ENCODE measurements at places on chromosomes 1 and 21.

DNA sequence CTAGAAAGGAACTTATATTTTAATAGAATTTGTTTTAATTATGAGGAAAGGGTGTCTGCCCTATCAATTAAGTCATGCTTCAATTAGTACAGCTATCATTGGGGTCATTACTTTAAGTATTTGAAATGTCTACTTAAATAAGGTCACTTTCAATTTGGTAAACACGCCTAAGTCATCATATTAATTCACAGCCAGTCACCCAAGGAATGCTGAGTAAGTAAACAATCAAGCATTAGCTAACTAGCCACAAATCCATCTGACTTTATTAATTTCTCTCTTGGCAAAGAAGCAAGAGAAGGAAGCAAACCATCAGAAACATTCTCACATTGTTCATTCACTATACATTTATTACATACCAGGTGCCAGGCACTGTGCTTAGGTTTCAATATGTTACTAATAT lies 1.2 kb upstream of the LRRC52 start:
- no peak for DNase-seq

GRCh38 chr1:170596701-170597100 lies 64.7 kb downstream of the GORAB start:
- no peak for DNase-seq

DNA sequence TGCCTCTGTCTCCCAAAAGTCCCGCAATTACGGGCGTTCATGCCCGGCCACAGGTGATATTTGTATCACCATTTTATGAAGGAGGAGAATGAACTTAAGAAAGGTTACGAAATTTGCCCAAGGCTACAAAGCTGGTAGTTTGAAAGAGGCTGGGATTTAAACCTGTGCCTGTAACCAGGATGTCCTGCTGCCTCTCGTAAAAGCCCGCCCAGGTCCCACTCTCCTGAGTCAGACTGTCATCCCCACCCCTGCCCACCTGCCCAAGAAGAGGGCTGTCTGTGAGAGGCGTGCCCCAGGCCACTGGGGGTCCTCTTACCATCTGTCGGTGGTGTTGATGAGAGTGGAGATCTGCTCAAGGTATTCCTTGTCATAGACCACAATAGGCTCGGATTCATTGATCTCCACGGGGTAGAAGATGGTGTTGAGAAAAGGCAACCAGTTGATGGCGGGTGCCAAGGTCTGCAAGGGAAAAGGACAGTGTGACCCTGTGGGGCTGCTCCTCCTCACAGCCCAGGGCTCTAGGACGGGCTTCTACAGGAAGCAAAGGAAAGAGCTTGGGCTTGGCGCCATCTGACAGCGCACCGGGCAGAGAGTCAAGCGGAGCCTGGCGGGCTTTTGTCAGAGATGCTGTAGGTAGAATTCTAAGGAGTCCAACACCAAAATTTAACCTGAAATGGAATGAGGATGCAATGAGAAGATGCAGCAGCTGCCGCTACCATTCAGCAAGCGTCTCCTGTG lies 43.2 kb downstream of the ECE1 start:
- no peak for DNase-seq

DNA sequence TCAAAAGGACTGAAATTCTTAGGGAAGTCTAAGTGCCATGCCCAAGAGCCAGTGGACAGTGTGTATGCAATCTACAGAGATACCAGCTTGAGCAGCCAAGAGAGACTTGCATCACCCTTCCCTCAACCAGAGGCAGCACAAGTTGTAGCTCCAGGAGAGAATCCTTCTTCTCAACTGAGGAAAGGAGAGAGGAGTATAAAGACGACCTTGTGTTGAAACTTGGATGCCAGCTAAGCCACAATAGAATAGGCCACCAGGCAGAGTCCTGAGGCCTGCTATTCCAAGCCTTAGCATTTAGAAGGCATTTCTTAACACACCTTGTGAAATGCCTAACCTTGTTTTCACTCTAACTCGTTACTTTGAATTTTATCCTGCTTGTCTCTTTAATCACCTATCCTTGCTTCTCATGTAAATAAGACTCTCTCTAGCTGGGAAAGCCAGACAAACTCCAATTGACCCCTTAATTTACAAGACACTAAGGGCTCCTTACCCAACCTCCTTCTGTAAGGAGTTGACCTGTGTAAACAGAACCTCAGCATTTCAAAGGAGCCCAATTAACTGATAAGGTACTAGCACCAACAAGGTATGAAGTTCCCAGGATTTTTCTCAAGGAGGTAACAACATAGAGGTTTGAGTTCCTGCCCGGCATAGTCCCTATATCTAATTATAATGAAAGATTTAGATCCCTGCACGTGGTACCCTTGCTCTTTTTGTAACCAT lies 738.8 kb downstream of the AMY1C start:
- DNase-seq, result no peak

DNA sequence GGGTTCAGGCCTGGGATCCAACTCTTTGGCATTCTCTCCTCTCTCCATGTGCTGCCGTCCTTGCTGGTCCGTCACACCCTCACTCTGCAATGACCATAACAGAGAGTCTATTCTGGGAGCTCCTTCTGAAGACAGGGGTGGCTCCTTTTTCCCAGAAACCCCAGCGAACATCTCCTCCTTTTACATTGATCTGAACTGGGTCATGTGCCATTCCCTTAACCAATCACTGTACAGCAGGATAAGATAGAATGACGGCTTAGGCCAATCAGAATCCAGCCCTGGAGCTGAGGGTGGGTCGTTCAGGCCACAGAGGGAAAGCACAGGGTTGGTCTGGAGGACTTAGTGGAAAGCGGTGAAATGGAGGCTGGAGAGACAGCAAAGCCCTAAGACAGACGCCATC lies 740.1 kb downstream of the MATN1 start:
- no peak for DNase-seq

- DNase-seq, result no peak
Measured at GRCh38 chr21:36606983-36607325, 92.0 kb upstream of the SIM2 start.

GRCh38 chr1:2925918-2926317 lies 95.3 kb upstream of the ACTRT2 start:
- no peak for DNase-seq

GRCh38 chr1:18637962-18638834 lies 7.6 kb downstream of the PAX7 start:
- no peak for DNase-seq

DNA sequence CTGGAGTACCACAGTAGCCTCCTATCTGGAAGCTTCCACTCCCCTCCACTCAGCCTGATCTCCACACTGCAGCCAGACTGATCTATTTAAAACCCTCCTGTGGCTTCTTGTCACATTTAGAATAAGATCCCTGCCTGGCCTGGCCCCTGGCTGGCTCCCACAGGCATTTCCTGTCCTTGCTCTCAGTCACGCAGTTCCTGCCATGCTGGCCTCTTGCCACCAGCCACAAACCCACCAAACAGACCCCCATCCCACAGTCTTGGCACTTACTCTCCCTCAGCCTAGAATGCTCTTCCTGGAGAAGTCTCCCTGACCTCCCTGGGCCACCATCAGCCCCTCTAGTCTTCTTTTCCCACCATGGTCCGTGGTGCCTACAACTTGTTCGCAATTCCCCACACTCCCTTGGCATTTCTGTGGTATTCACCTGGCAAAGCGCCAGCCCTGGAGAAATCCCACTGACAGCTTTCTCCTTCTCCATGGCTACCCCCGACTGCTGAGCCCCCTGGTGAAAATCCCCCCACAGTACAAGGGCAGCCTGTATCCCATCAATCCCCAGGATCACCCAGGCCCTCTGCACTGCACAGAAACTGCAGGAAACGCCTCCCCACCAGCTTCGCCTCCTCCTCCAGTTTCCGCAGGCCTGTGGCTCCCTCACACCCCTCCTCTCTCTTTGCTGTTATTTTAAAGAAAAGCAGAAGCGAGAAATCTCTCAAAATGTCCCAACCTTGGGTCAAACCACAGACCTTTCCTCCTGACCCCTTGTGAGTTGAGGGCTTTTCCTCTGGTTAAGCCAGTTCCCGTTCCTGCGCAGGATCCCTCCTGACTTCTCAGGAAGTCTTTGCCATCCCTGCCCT lies 94.5 kb downstream of the SYT2 start:
- peak; percentile 55 for DNase-seq

- DNase-seq, result no peak
Measured at GRCh38 chr1:85911742-85912141, 203.5 kb upstream of the ZNHIT6 start.

DNA sequence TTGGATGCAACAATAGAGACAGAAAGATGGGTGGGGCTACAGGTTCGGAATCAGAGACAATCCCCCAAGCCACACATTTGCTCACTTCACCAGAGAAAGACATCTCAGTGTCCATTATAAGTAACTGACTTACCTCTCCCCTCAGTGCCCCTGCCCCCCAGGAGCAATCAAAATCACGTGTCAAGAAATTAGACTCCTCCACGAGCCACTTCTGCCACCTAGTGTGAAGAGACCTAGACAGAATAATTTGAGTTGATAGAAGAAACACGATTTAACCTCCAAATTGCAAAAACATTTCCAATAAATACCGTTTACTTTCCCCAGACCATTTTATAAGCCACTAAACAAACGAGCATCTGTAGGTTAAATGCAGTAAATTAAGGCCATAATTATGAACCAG lies 123.2 kb downstream of the SLC30A10 start:
- DNase-seq, result no peak

DNA sequence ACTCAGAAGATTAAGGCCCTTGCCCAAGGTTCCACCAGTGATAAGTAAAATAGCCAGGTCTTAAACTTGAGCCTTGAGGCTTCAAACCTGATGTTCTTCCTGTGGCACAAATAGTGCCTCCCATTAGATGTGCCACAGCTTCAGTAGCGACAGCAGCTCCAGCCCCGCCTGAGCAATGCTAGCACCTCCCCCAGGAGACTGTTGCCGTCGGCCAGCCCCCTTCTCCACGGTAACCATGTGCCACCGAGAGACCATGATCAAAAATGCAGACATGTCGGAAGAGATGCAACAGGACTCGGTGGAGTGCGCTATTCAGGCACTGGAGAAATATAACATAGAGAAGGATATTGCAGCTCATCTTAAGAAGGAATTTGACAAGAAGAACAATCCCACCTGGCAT lies 32.2 kb downstream of the KLHDC7A start:
- no peak for DNase-seq

- peak; percentile 94 for DNase-seq
Measured at GRCh38 chr1:42462828-42463763, at the start of gene CCDC30. CCDC30 (plus strand) TSS chr1:42463286; CDS start chr1:42480552, 17,266 bp downstream.

GRCh38 chr1:89807983-89808382 lies 12.8 kb upstream of the LRRC8D start:
- no peak for DNase-seq

GRCh38 chr1:112532064-112532463 lies 23.3 kb downstream of the WNT2B start:
- DNase-seq, result no peak

GRCh38 chr1:10980094-10980577 lies 32.3 kb upstream of the TARDBP start:
- peak; percentile 85 for DNase-seq

DNA sequence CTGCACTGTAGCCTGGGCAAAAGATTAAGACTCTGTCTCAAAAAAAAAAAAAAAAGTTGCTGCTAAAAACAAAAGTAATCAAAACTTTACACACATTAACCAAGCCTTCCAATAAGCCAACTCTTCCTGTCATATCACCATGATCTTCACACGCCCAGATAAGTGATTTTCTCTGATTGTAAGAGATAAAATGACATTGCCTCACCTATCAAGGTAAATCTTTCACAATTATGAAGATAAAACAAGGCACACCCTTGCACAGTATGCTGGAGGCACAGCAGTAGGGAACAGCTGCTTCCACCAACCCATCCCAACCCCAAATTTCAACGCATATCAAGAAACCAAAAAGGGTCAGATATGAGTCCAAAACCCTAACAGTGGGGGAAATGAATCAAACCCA lies 8.8 kb upstream of the TIAM1 start:
- DNase-seq, result no peak

GRCh38 chr1:223429821-223430220 lies 36.6 kb downstream of the CCDC185 start:
- no peak for DNase-seq

- DNase-seq, result no peak
Measured at GRCh38 chr1:243253211-243253925, 1.7 kb downstream of the CEP170 start.

- DNase-seq, result no peak
Measured at GRCh38 chr1:44483089-44483874, 78.2 kb downstream of the RNF220 start.

- DNase-seq, result peak; percentile 78
Measured at GRCh38 chr1:156625436-156626078, 6.3 kb downstream of the HAPLN2 start.

DNA sequence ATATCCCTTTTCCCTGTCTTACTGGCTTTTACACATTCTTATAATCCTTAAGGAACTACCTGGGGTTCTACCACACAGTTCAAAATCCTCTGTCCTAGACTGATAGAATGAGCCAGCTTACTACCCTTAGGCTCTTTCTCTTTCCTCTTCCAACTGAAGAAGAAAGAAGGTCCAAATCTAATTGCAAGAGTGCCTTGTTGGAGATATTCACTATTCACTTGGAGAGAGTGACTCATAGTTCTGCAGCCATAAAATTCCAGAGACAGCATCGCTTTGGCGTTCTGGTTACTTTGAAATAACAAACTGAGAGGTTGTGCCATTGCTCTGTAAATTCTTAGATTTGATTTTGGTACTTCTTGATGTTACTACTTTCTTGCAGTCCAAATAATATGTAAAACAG lies 4.2 kb downstream of the CADM3 start:
- no peak for DNase-seq

- DNase-seq, result no peak
Measured at GRCh38 chr1:185906186-185906585, 172.0 kb downstream of the HMCN1 start.

DNA sequence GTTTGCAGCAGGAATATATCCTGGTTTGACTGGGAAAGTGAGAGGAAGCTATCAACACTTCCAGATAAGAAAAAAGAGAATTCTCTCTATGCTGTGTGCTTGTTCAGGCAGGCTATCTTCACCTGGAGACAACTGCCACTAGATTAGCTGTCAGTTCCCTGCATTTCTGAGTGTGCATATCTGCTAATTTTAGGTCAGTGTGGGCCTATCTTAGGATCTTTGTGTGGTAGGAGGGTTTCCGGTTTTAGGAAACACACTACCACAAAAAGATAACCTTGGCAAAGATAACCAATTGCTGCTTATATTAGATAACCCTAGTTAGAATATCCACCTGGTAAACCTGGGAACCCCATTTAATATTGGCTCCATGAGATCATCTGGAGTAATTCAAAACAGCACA lies 22.5 kb upstream of the GBP5 start:
- DNase-seq, result no peak

GRCh38 chr21:38337793-38338192 lies 81.0 kb downstream of the KCNJ15 start:
- DNase-seq, result no peak

GRCh38 chr1:165828669-165829329 lies 1.4 kb downstream of the UCK2 start:
- DNase-seq, result peak; percentile 53

- DNase-seq, result no peak
Measured at GRCh38 chr1:75127916-75128717, 6.1 kb upstream of the LHX8 start.

DNA sequence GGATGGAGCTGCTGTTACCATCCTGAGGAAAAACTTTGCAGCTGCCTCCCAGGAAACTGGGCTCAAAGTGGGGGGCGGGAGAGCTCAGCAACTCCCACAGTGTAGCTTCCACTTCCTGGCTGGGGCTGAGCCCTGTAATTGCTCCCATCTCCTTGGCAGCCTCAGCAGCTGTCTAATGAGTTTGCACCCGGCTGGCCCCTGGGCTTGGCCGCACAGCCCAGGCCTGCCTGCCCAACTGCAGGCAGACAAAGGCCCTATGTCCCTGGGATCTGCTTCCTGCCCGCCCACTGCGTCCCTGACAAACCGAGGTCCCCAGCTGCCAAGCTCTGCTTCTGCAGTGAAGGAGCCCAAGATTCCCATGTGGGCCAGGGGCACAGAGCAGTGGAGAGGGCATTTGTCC lies 30.1 kb downstream of the EDN2 start:
- peak; percentile 63 for DNase-seq

- no peak for DNase-seq
Measured at GRCh38 chr1:25618433-25618808, 1.8 kb downstream of the MAN1C1 start.
